Iris pigment epithelial cell (primary cell): ENCODE measurements at places on chromosomes 5 and 9.
A peak's percentile ranks its signal among the peaks of the same experiment; 100 is the strongest.

DNA sequence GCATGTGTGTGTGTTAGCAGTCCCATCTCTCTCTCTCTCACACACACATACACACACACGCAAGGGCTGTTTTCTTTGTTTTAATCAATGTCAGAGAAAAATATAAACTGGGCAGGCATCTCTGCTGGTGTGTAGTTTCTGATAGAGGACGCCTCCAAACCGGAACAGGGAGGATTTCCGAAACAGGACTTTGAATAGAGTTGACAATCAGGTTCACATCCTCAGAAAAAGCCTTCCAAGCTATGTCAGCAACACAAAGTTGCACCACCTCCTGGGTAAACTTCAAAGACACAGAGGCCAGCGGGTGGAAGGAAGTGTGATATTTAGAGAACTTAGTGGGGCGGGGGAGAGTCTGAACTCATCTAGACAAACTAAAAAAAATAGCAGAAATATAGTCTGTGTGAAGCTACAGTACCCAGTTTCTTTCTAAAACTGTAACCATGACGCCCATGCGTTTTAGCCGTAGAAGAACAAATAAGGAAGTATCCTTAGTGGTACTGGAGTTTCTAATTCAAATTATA, 1.2 kb downstream of the ST8SIA4 start:
- DNase-seq, result peak; percentile 1

- DNase-seq, result peak; percentile 5
Measured at GRCh38 chr9:90325913-90326653, 316.5 kb downstream of the DIRAS2 start.

GRCh38 chr5:38284384-38284783, 26.0 kb downstream of the EGFLAM start:
- DNase-seq, result no peak

DNA sequence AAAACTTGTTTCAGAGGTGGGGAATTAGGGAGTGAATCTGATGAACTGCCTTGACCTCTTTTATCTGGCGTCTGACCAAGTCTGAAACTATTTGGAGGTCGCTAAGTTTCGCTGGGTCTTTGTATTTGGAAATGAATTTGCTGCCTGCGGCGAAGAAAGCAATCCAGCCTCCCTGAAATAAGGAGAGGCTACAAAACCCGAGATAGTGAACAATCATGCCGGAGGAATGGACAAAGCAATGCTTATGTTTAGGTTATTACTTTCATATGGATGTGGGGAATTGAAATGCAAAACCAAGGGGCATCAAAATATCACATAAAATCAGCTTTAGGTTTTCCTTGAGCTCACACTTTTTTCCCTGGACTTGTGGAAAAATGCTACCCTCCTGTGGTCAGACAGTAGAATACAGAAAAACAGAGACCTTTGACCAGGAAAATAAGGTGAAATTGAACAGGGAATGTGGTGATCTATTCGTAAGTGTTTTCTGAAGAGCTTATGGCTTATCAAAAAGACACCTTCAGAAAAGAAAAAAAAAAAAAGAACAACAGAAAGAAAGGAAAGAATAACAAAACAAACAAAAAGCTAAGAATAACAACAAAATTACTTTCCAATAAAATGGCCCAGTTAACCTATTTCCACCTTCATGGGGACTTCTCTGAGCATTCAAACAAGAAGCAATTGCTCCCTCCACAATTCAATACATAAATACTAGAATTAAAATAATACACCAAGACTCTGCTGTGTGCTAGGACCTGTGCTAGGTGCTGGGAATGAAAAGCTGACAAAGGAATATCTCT, 68.6 kb upstream of the DPYSL3 start:
- DNase-seq, result peak; percentile 77

DNA sequence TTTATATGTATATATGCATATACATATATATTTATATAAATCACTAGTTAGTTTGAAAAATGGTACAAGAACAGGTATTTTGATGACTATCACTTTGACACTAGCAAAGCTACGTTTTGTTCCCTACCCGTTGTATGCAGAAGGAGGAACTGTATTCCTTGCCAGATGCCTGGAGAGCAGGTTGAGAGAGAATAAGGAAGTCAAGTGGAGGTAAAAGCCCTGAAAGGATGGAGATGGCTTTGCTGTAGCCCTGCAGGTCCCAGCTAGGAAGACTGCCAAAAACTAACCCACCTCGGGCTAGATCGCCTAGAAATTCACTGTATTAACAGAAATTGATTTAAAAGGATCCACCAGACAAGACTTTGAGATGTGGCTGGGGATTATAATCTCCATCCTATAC, 229.3 kb downstream of the RFX3 start:
- DNase-seq, result no peak

GRCh38 chr5:96664669-96665068, 2.5 kb downstream of the CAST start:
- DNase-seq, result no peak

GRCh38 chr9:85516976-85517637, 224.6 kb downstream of the AGTPBP1 start:
- DNase-seq, result no peak
